Hematopoietic multipotent progenitor cell treated with erythropoietin and hydrocortisone succinate and interleukin-3 and kit ligand, for 8 days (in vitro differentiated cells): ENCODE measurements at places on chromosomes 6 and 20.

GRCh38 chr6:43951063-43951755 lies 176.0 kb downstream of the MRPL14 start:
- DNase-seq, result peak; percentile 92

DNA sequence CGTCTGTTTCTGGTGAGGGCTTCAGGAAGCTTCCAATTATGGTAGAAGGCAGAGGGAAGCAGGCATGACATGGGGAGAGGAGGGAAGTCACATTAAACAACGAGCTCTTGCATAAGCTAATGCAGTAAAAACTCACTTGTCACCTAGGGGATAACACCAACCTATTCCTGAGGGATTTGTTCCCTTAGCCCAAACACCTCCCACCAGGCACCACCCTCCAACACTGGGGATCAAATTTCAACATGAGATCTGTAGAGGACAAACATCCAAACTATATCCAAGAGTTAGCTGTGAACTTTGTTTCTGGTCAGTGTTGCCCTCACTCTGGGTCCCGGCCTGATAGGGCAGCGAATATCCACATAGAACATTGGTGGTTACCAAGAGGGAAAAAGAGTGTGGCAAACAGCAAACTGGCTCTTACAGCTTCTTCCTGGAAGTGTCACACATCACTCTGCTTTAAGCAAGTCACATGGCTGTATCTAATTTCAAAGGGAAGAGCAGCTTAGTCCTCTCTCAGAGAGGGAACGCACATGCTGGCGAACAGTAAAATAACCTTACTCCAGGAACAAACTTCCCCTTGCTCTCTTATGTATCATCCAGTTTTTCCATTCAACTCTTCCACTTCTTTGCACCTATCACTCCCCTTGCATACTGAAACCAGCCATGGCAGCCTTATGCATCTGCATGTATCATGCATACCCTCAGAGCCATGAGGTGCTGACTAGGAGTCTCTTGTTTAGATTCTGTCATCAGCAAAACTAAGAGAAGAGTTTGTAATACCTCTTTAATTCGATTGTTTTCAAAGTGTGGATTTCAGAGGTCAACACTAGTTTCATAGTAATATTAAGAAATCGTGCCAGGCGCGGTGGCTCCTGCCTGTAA lies 4.8 kb upstream of the MOCS1 start:
- DNase-seq, result no peak

DNA sequence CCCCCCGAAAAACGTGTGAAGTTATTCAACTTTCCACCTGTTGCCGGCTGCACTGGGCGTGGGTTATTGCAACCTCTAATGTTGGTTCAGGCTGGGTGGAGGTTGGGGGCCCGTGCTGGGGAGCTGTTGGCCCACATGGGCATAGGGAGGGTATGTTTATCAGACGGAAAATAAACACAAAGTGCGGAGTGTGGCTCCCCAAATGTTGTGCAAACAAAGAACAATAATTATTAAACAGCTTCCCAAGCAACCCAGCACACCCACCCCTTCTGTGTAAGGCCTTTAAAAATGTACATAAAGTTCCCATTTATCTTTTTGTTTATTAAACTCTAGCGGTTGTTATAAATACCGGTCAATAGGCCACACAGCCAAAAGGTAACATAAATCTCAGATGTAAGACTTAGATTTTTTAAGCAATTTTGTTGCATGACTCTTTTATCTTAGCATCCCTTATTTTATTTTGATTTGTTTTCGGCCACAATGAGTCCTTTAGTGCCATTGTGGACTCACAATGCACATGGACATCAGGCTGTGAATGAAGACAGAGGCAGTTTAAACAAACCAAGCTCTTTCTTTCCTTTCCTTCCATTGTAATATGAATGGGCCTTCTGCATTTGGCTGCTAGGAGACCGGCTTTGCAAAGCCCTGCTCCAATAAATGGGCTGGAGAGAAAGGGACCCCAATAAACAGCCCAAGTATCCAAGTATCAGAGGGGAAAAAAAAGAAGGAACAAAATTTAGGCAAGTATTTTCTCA lies 6.9 kb upstream of the DLL1 start:
- no peak for DNase-seq

GRCh38 chr20:20685635-20686034 lies 26.8 kb downstream of the RALGAPA2 start:
- DNase-seq, result no peak

DNA sequence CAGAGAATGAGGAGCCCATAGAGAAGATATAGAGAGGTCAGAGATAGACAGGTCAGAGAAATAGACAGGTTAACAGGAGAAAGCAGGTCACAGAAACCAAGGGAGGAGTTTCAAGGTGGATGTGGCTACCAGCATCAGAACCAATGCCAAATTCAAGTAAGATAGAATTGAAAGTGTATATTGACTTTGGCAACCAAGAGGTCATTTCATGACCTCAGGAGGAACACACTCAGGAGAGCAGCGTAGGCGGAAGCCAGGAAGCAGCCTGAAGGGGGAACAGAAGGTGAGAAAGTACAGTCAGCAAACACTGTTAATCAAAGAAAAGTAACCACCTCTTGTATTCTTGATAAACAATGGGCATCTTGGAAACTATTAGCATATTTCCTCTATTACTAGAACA lies 33.9 kb upstream of the ALDH8A1 start:
- DNase-seq, result no peak

DNA sequence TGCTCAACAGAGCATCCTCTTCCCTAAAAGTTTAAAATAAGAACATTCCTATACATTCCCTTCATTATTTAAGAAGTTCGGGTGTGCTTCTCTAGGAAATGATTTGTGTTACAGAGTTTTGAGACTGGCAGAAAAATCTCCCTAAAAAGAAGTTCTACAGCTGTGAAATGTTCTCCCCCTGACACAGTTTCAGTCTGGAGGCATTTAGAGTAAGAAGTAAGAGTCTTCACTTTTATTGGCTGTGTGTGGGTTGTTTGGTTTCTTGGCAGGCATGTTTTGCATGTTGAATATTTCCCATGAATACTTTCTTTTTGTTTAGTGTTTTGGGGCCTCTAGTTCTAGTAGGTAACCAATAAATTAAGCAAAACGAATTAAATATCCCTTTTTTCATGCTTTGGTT lies 195.9 kb downstream of the TENT5A start:
- DNase-seq, result no peak

DNA sequence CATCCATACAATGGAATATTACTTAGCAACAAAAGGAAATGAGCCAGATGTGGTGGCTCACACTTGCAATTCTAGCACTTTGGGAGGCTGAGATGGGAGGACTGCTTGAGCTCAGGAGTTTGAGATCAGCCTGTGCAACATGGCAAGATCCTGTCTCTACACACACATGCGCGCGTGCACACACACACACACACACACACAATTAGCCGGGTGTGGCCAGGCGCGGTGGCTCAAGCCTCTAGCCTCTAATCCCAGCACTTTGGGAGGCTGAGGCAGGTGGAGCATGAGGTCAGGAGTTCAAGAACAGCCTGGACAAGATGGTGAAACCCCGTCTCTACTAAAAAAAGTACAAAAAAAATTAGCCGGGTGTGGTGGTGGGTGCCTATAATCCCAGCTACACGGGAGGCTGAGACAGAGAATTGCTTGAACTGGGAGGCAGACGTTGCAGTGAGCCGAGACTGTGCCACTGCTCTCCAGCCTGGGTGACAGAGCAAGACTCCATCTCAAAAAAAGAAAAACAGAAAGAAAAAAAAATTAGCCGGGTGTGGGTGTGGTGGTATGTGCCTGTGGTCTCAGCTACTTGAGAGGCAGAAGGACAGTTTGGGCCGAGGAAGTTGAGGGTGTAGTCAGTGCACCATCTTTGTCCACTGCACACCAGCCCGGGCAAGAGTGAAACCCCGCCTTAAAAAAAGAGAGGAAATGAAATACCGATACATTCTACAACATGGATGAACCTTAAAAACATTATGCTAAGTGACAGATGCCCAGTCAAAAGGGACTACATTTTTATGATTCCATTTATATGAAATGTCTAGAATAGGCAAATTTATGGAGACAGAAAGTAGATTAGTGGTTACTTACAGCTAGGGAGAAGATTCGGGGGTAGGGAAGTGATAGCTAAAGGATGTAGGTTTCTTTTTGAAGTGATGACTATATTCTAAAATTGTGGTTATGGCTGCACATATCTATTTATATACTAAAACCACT lies 52.5 kb downstream of the RBL1 start:
- no peak for DNase-seq

- no peak for DNase-seq
Measured at GRCh38 chr6:44949596-44950201, 378.4 kb upstream of the RUNX2 start.

DNA sequence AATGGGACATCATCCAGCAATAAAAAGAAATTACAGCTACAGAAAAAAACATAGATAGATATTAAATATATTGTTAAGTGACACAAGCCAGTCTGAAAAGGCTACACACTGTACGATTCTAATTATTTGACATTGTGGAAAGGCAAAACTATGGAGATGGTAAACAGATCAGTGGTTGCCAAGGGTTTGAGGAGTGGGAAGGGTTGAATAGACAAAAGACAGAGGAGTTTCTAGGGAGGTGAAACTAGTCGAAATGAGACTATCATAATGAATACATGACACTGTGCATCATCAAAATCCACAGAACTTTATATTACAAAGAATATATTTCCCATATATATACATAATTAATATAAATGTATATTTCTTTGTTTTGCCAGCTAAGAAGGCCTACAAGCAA lies 9.8 kb downstream of the EPM2A start:
- DNase-seq, result no peak

DNA sequence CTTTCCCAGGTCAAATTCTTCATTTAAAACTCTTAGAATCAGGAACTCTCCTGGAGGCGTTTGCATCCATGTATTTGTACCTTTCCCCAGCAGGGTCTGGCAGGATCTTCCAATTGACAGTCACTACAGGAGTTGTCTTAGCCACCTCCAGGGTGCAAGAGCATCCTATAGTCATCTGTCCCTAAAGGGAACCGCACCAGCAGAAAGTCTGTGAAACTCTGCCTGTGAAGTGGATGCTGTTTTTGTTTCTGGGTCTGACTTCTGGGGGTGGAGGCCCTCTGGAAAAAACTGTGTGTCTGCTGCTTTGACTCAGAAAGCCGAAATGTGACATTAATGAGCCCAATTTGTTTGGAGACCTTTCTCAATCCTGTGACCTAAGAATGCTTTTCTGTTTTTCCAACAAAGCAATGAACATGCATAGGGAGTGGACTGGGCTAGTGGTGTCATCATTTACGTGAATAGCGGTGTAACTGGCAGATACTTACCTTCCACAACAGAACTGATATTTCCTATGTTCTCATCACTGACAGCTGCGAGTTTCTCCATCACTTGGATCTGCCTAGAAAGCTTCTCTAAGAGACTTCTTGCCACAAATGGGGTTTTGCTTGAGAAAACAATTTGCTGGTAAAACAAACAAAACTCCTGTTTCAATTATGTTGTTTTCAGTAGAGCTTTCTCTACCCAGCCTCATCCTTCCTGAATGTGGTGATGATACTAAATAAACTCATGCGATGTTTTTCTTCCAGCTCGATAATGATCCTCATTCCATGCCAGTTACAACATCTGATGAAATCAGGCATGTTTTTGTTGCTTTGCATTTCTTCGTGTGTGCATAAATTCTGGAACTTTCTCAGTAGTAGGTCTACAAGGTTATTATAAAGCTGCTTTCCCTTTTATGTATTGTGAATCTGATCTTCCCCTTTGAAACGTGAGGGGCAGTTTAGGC lies 33.3 kb upstream of the ARMH2 start:
- DNase-seq, result no peak

DNA sequence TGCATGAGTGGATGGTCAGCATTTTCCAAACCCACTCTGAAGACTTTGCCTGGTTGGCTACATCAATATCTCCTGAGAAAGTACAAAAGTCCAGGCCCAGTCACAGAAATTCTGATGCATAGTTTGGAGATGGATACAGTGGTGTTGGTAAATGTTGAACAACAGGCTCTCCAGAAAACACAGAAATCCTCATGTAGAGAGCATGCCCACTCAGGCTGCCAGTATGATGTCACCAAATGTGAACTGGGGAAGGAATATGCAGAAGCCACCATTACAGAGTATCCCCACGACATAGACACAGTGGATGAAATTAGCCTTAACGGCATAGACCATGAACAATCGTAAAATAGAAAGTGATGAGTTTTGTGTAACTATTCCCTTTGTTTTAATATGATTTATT lies 97.1 kb upstream of the NXT1 start:
- no peak for DNase-seq

GRCh38 chr6:47379328-47379727 lies 69.6 kb upstream of the TNFRSF21 start:
- no peak for DNase-seq

- no peak for DNase-seq
Measured at GRCh38 chr6:71164890-71165289, 123.7 kb upstream of the OGFRL1 start.

GRCh38 chr6:166471797-166472260 lies 89.1 kb upstream of the MPC1 start:
- no peak for DNase-seq

GRCh38 chr6:46220352-46221221 lies 49.8 kb upstream of the ENPP5 start:
- no peak for DNase-seq

GRCh38 chr6:139262519-139263300 lies 29.1 kb downstream of the TXLNB start:
- DNase-seq, result no peak

- DNase-seq, result no peak
Measured at GRCh38 chr6:33203443-33204164, 851 bp upstream of the HSD17B8 start.

DNA sequence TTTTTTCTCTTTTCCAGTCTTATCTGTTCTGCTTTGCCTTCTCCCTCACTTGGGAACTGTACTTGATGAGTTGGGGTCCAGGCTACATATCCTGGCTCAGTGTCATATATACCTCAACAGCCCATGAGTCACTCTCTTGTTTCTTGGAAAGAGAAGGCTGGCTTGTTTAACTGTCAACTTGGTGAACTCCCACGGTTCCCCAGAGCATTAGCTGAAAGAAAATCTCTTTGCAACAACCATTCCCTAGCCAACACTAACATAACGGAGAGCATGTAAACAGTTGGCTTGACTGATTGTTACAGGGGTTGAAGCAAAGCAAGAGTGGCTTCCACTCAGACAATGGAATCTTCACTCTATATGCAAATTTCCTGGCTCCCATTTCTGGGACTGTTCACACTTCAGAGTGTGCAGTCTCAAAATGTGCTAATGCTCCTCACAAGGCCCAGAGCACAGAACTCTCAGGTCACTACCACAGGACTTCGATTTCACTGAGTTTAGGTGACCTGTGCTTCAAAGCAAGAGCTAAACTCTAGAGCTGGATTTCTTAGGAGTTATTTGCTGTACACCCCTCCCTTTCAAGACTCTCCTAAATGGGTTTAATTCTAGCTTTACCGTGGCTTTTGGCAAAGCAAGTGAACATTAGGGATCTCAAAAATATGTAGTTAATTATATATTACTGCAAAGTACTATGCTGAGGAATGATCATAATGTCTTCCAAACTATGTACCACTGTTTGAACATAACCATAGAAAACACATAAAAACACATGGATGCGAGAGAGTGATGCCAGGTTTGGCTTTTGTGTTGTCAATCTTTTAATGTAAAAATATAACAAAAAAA lies 609.8 kb downstream of the RFPL4B start:
- DNase-seq, result peak; percentile 55
